Upper lobe of right lung (tissue), 1 donor: ENCODE measurements at places on chromosomes 1 and 21. TPM values are rescaled to one million over a fixed set of nuclear protein-coding genes. Genes with fewer than 3 reads are reported as not detected.

DNA sequence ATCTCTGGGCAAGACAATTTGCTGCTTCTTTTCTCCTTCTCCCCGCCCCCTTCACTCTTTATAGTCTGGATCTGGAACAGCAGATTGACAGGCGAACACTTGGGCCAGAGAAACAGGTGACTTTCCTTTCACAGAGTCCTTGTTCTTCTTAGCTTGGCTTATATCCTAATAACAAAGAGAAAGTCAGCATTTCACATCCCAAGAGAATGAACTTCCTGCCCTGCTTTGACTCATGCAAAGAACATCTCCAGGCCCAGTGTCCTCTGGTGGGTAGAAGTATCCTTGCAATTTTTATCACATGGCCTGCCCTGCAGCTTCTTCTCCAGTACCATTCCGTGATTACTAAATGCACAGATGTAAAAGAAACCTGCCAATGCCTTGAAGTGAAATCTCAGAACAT lies 764.4 kb downstream of the ADGRL2 start:
- peaks cover 8% of the 10 kb centered on the region for H3K4me1 ChIP-seq
- no peaks in the 10 kb centered on the region for H3K27me3 ChIP-seq
- no peak for DNase-seq
- no peak overlapping the region for H3K4me3 ChIP-seq
- no peak overlapping the region for H3K27ac ChIP-seq
- H3K36me3 ChIP-seq, result no peaks in the 10 kb centered on the region

DNA sequence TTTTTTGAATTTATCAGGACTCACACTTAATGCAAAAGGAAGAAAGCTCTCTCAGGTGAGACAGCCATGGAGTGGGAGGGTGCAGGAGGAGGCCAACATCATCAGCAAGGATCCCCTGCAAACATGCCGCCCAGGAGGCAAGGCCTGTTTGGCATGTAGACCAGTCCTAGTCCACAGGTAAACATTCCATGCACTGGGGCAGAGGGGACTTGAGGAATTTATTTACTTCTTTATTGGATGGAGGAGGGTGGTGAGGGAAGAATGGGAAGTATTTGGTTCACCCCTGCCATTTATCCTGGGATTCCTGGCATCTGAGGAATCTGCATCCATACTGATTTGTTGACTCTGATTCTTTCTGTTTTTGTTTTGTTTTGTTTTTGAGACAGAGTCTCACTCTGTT lies 1.5 kb upstream of the UQCRHL start:
- H3K27ac ChIP-seq, result no peak overlapping the region
- H3K27me3 ChIP-seq, result no peaks in the 10 kb centered on the region
- DNase-seq, result no peak
- H3K36me3 ChIP-seq, result no peaks in the 10 kb centered on the region

The CELA3B gene
- total RNA-seq, result not detected

DNA sequence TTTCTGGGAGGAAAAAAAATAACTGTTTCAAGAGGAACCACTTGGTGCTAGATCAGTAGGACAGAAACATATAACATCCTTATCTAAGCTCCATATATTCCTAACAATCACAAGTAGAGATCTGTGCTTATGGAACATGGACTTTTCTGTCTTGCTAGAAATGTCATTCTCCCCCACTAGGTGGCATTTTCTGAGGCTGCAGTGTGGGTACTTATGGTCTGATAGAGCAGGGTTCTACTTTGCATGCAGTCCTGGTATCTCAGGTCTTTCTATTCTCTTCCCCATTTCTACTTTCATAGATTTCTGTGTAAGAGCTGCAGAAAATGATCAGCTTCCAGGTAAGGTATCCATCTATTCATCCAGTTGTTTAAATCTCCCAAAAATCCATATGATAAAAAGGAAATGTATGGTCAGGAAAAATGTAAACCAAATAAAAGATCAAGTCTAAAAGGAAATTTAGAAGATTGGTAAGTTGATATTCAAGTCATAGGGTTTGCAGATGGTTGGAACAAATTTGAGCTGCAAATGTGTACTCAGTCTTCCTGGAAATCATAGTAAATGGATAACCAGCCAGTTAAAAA lies 1.5 kb downstream of the ZNF684 start:
- H3K27ac ChIP-seq, result no peak overlapping the region
- no peak overlapping the region for H3K4me3 ChIP-seq
- H3K36me3 ChIP-seq, result no peaks in the 10 kb centered on the region
- H3K27me3 ChIP-seq, result no peaks in the 10 kb centered on the region

The NTMT2 gene
- not detected for total RNA-seq

GRCh38 chr1:80450711-80451110 lies 1350.0 kb upstream of the ADGRL2 start:
- no peaks in the 10 kb centered on the region for H3K4me1 ChIP-seq
- no peaks in the 10 kb centered on the region for H3K36me3 ChIP-seq
- DNase-seq, result no peak

DNA sequence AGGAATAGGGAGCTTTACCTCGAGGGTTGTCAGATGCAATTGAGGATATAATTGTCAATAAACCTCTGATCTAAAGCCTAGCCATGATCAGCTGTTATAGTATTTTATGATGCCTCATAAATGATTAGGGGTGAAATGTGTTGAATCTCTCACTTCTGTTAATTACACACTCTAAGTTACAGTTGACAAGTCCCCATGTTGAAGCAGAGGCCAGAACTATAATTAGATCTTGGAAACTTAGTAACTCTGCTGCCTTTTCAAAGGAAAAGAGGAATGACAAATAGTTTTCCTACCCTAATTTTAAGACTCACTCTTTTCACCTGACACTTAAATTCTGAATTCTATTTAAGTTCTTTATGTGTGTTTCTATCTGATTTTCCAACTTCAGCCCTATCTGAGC lies 33.8 kb downstream of the CCSAP start:
- no peak overlapping the region for H3K27ac ChIP-seq
- H3K36me3 ChIP-seq, result peaks cover 42% of the 10 kb centered on the region
- H3K27me3 ChIP-seq, result no peaks in the 10 kb centered on the region
- DNase-seq, result no peak
- no peaks in the 10 kb centered on the region for H3K4me1 ChIP-seq
